ENCODE measurements at places on chromosomes 4 and X.

DNA sequence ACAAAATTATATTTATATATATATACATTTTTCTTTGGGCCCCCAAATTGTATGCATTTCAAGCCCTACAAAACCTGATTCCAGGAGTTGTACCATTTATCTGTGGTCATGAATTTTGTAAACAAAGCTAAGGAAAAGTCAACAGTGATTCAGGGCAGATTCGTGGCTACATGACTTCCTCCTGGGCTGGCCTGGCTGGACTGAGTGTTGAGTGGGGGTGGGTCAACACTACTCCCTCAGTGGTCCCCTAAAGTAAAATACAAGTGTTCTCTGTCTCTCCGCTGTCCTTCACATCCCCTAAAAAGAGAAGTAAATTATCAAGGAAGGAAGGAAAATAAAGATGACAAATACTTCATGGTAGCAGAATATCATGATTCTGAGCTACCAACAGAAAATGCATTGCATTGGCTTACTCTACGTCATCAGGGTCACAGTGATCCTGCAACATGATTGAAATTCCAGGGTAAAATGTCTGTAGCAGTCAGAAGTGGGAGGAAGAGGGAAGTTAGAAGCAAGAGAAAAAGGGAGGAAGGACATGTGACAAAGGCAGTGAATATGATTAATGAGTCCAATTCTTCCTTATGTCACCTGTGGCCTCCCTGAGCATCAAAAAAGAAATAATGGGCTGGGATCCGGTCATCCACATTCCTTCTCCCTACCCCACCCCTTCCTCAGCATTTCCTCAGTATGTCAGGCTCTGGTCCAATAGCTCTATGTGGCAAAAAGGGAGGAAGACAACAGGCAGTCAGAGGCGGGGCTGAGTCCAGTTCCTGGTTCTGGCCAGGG, 42.4 kb upstream of the MYOZ2 start:
- DNase-seq: no peak

DNA sequence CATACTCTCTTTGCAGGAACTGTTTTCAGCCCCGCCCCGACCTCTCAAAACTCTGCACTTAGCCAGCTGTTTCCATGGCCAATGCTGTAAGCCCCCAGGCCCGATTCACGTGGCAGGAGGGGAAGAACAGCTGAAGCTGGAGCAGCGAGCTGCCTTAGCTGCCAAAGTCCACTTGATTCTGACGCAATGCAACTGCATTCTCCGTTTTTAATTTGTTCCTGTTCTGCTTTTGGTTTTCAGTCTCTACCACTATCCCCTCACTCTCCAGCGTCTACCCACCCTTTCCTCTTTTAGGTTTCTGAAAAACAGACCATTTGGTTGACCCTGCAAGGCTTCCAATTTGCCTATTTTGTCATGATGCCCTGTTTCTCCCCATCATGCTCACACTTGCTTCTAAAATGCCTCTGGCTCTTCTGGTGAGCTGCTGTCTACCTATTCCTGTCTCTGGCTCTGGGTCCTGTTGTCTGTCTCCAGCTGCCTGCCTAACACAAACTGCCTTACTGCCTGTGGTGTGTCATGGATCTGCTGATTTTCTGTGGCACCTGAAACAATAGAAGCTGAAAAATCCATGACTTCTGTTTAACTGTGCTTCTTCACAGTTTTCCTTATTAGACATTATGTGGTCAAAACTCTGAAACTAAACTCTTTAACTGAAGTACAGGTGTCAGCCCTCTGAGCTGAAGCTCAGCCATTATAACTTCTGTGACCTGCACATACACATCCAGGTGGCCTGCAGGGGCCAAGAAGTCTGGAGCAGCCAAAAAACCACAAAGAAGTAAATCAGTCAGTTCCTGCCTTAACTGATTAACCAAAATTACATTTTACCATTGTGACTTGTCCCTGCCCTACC, 160.5 kb upstream of the AGTR2 start:
- no peak for DNase-seq

DNA sequence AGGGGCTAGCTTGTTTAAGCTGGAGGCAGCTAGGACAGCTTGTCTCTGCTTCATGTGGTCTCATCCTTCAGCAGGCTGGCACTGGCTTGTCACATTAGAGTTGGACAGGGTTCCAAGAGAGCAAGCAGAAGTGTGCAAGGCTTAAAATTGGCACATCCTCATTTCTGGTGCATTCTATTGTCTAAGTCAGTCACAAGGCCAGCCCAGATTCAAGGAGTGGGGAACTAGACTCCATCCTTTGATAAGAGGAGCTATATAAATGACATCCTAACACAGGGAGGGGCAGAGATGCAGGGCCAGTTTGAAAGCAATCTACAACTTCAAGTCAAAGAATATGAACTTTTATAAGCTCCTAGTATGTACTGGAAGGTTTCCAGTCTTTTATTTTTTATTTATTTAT, 313.2 kb downstream of the PTTG2 start:
- DNase-seq: no peak

DNA sequence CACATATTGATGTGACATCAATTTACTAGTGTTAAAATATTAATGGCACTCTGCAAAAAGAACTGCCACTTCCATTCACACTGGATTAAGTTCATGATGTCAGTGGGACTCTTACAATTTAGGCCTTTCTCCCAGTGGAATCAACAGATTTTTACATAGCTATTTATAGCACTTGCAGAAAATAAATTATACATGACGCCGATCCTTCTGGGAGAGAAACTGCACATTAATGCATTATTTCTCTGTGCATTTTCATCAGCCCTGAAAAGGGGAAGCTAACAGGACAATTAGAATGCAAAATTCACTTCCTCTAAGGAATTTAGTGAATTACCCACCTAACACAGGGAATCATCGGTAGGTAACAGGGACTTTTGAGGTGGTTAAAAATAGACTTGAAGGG, 15.7 kb downstream of the LGI2 start:
- no peak for DNase-seq

DNA sequence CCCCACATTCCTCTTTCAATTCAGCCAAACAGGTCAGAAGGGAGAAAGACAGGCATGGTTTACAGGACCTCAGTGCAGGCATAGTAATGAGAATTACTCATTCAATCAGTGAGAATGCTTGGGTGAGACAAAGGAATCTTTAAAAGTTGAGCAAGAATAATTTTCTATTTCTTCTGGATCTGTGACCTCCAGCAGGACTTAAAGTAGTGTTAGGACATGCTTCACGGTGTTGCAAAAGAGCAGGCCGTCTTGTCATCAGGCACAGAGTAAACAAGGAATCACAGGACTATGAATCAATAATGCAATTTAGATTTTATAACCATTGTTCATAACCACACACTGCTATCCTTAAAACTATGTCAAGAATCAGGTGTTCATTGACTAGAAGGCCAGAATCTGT, 130.6 kb upstream of the GLRA2 start:
- no peak for DNase-seq

GRCh38 chr4:153114771-153115321, 89.4 kb upstream of the TRIM2 start:
- DNase-seq: peak; percentile 83

DNA sequence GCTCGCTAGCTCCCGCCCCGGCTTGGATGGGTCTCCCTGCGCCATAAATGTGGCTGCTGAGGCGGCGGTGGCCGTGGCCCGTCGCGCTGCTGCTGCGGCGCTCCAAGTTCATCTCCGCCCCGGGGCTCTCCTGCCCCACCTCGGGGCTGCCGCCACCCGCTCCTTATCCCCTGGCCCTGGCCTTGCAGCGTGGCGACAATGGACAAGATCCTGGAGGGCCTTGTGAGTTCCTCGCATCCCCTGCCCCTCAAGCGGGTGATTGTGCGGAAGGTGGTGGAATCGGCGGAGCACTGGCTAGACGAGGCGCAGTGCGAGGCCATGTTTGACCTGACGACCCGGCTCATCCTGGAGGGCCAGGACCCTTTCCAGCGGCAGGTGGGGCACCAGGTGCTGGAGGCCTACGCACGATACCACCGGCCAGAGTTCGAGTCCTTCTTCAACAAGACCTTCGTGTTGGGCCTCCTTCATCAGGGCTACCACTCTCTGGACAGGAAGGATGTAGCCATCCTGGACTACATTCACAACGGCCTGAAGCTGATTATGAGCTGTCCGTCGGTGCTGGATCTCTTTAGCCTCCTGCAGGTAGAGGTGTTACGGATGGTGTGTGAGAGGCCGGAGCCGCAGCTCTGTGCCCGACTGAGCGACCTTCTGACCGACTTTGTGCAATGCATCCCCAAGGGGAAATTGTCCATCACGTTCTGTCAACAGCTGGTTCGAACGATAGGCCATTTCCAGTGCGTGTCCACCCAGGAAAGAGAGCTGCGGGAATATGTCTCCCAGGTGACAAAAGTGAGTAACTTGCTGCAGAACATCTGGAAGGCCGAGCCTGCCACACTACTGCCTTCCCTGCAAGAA, 763 bp downstream of the USP38 start:
- DNase-seq: peak; percentile 14

- no peak for DNase-seq
Measured at GRCh38 chr4:72715299-72715698, 146.3 kb upstream of the ADAMTS3 start.

DNA sequence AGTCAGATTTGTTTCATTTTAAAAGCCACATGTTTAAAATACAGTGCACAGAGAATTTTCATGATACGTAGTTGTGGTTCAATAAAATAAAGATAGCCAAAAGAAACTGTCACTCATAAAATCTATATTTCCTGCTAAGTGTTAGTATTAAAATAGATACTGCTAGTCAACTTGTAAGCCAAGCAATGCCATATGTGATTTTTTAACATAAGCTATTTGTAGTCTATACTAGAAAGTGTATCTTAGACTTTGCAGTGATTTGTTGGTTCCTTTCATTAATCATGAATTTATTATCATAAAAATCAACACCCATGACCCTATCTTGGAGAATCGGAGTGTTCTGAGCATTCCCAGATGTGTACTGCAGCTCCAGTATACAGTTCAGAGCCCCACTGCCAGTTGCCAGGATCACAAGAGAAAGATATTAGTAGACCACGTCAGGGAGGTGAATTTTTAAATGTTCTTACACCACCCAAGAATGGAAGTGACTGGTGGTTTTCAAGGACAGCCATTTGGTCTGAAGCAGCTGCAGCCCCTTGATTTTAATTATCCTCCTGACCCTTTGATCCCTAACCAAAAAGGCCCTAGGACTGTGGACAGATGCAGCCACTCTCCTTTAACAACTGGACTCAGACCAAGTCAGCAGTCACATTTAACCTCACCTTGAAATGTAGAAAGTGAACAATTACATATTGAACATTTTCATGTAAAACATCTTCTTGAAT, 163.1 kb downstream of the PALLD start:
- no peak for DNase-seq

- no peak for DNase-seq
Measured at GRCh38 chrX:5449323-5449722, 779.3 kb downstream of the NLGN4X start.

Data from fibroblast of the aortic adventitia (primary cell).